ENCODE measurements at places on chromosomes 7 and 10.

GRCh38 chr7:1637155-1637554, 32.9 kb upstream of the ELFN1 start:
- no peak for DNase-seq

- DNase-seq, result no peak
Measured at GRCh38 chr10:3150366-3150765, 22.2 kb downstream of the PITRM1 start.

DNA sequence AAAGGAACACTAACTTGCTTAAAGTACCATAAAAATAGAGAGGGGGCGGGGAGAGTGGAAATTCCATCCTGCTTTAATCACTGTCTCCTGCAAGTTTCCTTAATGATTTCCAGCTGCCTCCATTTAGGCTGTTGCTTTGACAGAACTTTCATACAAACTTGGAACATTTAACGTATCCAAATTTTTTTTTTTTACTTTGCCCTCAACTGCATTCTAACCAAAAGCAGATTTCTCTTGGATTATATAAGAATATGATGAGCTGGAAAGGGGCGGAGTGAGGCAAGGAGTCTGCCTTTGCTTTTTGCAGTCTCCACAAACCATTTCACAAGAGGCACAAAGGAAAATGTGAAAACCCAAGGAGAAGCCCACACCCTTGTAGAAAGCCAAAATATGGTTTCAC, 46.6 kb upstream of the COL1A2 start:
- no peak for DNase-seq

GRCh38 chr7:130090745-130091532, 20.6 kb downstream of the KLHDC10 start:
- DNase-seq, result no peak

DNA sequence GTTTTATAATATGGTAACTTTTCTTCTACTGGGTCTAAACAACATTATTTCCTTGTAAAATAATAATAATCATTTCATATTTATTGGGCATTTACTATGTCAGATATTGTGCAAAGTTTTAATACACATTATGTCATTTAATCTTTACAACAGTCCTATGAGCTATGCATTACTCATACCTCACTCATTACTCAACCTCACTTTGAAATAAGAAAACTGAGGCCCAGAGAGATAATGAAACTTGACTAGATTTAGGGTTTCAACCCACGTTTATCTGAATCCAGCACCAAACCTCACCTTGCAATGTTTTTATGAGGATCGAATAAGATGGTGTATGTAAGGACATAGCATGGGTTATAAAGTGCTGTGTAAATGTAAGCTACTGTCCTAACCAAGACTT, 153.2 kb upstream of the SLC13A1 start:
- no peak for DNase-seq

- no peak for DNase-seq
Measured at GRCh38 chr10:84938117-84938905, 609.9 kb downstream of the CCSER2 start.

- no peak for DNase-seq
Measured at GRCh38 chr7:147833557-147833956, 757.0 kb upstream of the C7orf33 start.

- no peak for DNase-seq
Measured at GRCh38 chr10:34348021-34348420, 467.1 kb downstream of the PARD3 start.

GRCh38 chr7:38057829-38058228, 120.2 kb upstream of the STARD3NL start:
- no peak for DNase-seq

- DNase-seq, result no peak
Measured at GRCh38 chr7:140455743-140456142, 23.6 kb downstream of the MKRN1 start.

DNA sequence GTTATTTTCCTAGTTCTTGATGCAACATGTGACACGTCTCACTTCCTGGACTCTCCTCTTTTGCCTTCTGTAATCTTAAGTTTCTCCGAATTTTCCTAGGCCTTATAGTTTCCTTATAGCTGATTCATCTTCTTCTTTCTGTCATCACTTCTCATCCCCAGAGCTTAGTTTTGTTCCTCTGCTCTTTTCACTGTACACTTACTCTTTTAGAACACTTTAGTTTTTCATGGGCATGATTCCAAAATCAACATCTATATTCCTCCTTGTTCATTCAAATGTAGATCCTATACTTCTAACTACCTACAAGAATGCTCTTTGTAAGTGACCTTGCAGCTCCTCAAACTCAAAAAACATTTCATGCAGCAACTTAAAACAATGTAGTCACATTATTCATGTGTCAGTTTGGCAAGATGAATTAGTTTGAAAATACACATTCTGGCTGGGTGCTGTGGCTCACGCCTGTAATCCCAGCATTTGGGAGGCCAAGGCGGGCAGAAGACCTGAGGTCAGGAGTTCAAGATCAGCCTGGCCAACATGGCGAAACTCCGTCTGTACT, 13.1 kb upstream of the SLC26A3 start:
- no peak for DNase-seq

GRCh38 chr10:98466861-98467505, 20.2 kb upstream of the HPS1 start:
- DNase-seq, result no peak

DNA sequence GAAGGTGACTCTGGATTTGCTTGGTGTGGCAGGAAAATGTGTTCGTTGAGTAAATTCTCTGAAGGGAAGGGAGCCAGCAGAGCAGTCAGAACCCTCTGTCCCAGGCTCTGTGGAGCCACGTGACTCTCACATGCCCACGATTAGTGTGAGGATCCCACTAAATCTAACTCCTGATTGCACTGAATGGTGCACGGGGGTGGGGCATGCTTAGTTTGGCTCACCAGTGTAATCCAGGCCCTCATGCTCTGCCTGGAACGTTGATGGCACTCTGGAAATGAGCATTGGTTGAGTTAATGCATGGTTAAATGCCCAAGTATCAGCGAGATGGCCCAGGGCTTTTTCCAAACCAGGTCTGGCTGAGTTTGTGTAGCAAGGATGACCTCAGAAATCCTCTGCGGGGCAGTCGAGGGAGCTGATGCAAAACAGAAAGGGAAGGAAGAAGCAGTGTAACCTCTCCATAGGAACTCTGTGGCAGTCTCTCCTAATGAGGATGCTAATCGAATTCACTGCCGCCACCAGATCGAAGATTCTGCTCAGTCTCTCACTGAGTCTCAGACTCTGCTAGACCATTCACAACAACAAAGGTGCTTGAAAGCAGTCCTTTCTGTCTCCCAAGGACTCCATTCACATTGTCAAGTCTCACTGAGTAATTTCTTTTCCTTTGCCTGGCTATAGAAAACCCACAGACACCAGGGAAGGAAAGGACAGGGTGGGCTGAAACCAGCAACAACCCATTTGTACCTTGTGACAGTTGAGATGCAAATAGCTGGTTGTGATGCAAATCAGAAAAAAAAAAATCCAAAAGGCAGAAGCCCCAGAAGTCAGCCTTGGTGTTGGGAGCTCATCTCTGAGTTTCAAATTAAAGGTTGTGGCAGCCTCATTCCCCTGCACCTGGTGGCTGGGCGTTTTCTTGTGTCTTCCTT, 98.1 kb downstream of the C10orf105 start:
- no peak for DNase-seq

GRCh38 chr10:95121904-95122303, 52.6 kb upstream of the CYP2C8 start:
- no peak for DNase-seq

DNA sequence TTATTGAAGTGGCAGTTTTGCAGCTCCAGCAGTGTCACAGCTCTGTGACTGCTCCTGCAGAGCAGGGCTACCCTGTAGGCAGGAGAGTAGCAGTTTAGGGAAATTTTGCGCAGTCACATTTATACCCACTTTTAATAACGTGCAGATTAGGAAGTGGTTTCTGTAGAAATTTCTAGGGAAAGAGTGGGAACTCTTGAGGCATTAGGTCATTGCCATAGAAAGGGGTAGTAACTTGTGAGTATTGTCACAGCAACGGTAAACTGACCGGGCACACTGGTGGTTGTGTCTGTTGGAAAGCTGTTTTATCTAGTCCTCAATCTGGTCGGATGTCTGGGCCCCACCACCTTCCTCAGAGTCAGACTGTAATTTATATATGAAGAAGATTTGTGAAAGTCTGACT, 51.9 kb downstream of the CDC14C start:
- DNase-seq, result no peak

- DNase-seq, result no peak
Measured at GRCh38 chr7:151762583-151763245, 114.2 kb downstream of the PRKAG2 start.

GRCh38 chr7:155878250-155878649, 66.0 kb upstream of the SHH start:
- DNase-seq, result no peak

- DNase-seq, result no peak
Measured at GRCh38 chr7:50282813-50283605, 21.5 kb upstream of the IKZF1 start.

DNA sequence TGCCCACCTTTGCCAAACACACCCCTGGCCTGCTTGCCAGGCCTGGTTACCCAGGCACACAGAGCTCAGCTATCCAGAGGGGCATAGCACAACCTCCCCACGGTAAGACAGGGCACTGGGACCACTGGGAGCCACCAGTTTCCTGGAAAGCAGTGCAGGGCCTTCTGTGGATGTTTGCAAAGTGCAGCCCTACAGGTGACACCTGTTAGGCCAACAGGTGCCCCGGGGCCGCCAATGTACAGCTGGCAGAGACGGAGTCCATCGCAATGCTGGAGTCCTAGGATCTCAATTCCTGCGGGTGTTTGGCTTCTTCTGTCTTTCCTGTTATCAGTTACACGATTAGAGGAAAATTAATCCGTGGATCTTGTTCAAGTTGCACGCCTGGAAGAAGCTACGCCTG, 94.9 kb downstream of the NPTX2 start:
- DNase-seq, result no peak

DNA sequence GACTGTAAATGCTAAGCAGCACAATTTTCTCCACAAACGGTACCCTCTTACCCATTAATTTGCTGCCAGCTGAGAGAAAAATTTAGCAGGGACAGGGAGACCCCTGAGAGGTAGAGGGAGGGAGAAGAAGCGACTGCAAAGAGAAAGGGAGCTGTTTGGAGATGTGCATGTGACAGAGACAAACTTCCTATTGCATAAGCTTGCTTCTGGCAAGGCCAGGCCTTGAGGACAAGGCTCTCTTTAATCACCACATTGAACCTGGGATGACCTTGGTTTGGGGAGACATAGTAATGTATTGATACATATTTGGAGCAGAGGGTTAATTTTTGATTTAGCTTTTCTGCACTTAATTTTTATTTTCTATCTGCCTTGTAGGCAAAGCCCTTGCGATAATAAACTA, 31.1 kb upstream of the HIBADH start:
- DNase-seq, result no peak

DNA sequence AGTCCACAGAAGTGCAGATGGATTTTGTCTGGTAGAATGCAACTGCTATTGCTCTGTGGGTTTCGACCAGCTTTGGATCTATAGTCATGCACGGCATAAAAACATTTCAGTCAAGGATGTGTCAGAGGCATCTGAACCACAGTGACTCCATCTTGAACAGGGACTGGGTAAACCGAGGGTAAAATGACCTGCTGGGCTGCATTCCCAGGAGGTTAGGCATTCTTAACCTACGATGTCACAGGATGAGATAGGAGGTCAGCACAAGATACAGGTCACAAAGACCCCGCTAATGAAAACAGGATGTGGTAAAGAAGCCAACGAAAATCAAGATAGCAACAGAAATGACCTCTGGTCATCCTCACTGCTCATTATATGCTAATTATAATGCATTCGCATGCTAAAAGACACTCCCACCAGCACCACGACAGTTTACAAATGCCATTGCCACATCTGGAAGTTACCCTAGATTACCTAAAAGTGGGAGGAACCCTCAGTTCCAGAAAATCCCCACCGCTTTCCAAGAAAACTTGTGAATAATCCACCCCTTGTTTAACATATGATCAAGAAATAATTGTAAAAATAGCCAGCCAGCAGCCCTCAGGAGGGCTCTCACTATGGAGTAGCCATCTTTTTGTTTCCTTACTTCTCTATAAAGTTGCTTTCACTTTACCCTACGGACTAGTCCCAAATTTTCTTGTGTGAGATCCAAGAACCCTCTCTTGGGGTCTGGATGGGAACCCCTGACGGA, 50.7 kb upstream of the CPXM2 start:
- DNase-seq, result no peak

DNA sequence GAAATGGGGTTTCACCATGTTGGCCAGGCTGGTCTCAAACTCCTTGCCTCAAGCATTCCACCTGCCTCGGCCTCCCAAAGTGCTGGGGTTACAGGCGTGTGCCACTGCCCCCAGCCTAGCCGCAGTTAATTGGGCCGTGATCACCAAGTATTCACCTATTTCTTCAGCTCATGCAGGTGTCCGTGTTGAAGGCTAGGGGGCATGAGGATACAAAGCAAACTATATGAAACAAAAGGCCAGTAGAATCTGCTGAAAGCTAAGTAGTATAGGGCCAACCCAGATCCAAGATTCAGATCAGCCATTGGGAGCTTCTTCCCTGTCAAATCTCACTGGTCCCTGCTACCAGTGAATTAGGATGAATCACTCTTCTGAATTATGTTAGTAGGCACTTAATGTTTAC, 73.4 kb downstream of the LRRC4 start:
- no peak for DNase-seq

- DNase-seq, result no peak
Measured at GRCh38 chr10:49141541-49142332, 7.9 kb upstream of the FAM170B start.

DNA sequence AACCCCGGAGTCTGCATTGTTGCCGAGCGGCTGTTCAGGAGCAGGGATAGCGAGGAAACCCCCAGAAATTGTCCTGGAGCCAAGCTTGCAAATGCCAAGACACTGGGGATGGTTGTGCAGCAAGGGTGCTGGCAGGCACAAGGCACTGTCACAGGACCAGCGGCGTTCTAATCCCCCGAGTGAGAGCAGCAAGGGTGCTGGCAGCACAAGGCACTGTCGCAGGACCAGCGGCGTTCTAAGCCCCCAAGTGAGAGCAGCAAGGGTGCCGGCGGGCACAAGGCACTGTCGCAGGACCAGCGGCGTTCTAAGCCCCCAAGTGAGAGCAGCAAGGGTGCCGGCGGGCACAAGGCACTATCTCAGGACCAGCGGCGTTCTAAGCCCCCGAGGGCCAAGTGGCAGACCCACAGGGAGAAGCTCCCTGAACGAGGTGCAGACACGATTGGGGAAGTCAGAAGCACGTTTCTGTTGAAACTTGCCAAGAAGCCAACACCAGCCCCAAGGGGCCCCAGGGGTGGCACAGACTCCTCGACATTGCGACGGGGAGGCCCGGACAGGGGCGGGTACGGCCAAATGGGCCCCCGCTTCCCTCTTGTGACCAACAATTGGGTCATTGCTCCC, 40.4 kb upstream of the INPP5A start:
- DNase-seq, result no peak

Data from stimulated activated CD8-positive, alpha-beta memory T cell treated with anti-CD3 and anti-CD28 coated beads, Interleukin-2, amount 100 ng/mL, for 1 hour (primary cell).